ENCODE measurements at places on chromosomes 5 and 9.

GRCh38 chr5:66923922-66924321 is 272.7 kb downstream of the CD180 start:
- no peak for DNase-seq

DNA sequence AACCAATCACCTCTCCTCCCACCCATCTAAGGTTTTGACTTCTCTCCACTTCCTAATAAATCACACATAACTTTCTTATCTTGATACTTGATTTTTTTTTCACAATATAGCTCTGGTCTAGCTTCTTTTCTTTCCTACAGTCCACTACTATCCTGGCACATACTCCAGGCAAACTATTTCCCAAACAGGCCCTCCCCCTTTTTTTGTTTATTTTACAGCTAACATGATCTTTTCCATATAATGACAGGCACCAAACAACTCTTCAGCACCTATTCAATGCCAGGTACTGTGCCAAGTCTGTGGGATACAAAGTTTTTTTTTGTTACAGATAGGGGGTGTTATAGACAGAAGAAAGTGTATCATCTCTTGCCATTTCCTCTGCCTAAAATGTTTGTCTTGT is 7.9 kb downstream of the TYRP1 start:
- DNase-seq, result no peak

- no peak for DNase-seq
These were observed 32.2 kb downstream of the ZNF131 start for GRCh38 chr5:43152946-43153345.

DNA sequence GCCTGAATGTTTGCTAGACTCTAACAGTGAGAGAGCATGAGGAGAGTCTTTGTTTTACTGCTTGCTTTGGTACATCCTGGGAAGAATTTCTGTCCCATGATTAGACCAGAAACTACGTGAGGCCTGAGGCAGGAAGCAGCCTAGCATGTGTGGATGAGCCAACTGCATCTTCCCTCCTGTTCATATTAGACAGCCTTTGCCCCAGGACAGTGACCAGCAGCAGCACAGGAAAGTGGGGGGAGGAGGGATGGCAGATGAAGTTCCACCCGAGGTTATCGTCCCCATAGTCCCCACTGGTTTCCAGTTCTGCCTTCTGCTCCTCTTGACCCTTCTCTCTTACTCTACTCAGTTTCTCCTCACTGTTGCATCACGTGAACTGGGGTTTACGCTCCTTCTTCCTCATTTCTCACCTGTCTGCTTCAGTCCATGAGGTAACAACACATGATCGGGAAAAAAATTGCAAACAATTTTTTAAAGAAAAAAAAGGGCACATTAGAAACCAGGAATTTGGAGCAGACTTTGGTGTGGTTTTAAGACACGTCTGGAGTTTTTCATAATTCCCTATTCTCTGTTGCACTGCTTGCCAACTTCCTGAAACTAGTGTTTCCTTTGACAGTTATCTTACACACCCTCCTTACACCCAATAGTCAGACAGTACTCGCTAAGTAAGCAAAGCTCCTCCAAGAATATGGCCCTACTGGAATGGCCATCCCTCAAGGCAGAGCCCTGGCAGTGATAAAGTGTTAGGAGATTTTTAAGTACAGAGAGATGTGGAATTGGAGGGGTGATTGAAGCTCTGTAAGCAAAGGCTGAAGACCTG is 84.1 kb downstream of the SNX18 start:
- no peak for DNase-seq

DNA sequence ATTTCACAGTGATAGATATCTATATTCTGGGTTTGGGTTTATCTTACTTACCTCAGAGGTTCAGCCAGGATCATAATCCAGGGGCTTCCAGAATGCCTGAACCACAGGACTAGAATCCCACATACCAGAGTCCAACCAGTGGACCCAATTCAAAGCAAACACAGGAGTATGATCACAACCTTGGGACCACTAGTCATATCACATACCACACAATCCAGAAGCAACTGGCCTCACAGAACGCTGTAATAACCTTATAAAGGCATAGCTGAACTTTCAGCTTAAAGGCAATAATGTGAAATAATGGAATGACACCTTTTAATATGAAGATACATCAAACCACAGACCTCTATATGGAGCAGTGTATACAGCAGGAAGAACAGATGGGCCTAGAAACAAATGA is 25.3 kb downstream of the RAPGEF6 start:
- DNase-seq, result no peak

GRCh38 chr9:26129217-26129616 is 451.0 kb upstream of the TUSC1 start:
- DNase-seq, result no peak

- DNase-seq, result no peak
These were observed 150.0 kb upstream of the GNA14 start for GRCh38 chr9:77798140-77798539.

DNA sequence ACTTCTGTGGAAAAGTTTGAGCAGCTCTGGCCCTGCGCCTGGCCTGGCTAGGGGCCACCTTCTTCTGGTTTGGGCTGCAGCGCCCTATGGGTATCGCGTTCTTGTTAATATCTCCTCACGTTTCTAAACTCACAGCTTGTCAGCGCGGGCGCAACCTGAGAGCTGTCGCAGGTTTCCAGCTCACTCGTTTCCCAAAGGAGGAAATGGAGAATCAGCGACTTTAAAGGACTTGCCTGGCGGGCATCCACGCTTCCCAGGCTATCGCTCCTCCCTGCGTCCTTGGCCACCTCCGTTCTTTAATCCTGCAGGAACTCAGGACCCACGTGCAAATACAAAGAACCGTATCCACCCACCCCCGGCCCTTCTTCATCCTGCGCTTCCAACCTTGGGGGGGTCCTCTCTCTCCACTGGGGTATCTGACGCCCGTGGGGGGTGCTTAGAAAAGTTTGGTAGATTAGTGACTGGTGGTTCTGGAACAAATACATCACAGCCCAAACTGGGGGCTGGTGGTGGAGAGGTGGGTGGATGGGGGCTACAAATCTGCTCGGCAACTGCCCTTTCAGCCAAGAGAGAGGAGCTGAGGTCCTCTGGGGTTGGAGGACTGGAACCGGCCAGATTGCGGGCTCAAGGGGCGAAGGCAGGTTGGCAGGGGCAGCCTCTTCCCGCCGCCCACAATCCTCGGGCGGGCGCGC is 578 bp upstream of the PSAT1 start:
- no peak for DNase-seq

DNA sequence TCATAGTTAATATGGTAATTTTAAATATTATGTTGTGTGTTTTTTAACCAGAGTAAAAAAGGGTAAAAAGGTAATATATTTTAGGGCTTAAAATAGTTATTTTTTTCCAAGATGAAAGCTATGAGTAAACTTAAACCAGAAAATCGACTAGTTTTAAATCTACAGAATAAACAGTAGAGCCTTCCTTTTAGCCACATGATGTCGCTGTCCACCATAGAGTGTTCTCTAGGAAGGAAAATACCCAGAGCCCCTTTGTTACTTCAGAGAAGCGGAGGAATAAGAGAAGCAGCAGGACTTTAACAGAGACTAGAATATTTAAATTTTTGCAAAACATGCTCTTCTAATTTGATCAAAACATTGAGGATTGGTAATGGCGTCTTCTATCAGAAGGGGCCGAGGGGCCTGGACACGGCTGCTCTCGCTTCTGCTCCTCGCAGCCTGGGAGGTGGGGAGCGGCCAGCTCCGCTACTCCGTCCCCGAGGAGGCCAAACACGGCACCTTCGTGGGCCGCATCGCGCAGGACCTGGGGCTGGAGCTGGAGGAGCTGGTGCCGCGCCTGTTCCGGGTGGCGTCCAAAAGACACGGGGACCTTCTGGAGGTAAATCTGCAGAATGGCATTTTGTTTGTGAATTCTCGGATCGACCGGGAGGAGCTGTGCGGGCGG is at the start of gene PCDHA2:
Gene PCDHA2 (plus strand): TSS at position 258 of the 664 bp plus-strand sequence.
- DNase-seq, result no peak

GRCh38 chr9:104798209-104798995 is 34.5 kb downstream of the NIPSNAP3B start:
- DNase-seq, result no peak

DNA sequence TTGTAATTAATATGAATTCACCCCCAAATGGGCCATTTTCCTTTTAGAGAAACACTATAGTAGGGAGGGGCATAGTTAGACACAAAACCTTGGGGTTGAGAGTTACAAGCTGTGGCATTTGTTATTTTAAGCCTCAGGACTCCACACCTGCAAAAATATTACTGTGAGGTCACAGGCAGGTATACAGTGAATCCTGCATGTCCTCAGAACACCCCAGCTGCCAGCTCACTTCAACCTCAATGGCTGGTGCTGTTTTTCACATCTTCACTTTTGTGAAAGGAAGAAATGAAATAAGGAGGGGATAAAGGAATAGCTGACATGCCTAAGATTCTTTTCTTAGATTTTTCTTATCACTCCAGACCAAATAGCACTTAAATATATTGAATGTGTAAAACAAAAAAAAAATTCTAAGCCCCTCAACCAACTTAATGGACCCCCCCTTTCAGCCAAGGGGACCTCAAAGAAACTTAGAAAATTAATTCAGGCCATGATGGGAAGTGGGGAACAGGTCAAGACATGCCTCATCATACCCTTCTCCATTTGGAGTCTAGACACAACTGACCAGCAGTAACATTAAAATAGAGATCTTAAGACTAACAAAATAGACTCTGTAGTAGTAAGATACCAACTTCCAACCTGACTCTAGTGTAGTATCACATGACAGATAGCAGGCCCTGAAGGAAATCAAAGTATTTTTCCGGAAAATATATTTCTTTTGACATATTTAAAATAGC is 9.2 kb downstream of the C9orf85 start:
- no peak for DNase-seq

GRCh38 chr5:169006842-169007790 is 293.8 kb downstream of the SLIT3 start:
- no peak for DNase-seq

DNA sequence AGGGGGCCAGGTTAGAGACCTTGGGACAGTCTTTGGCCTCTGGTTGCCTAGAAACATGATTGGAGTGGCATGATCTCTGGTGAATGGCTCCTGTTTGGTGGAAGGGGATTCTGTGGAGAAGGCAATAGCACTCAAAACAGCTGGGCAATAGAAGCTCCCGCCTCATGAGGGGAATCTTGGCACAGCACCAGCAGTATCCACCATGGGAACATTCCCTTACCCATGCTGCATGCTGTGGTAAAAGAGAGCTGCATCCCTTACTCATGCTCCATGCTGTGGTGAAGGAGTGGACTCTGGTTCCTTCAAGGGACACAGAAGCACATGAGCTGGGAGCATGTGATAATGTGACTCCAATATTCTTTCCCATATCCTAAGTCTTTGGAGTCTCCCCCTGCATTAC is 160.6 kb downstream of the PJA2 start:
- no peak for DNase-seq

DNA sequence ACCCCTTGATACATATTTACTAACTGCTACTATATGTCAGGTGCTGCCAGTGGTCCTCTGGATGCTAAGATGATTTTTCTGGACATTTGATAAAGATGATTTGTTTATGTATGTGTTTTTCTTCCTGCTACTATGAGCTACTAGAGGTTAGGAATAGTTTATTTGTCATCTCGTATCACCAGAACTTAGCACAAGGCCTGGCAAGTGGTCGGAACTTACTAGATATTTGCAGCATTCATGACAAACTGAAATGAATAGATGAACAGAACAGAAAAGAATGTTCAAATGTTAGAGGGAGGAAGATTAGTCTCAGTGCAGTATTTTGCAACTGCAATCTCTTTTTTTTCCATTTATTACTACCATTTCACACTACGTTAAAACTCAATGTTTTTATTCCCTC is 114.6 kb downstream of the MEF2C start:
- DNase-seq, result no peak

- no peak for DNase-seq
These were observed 9.0 kb downstream of the ZNF474 start for GRCh38 chr5:122138356-122138755.

DNA sequence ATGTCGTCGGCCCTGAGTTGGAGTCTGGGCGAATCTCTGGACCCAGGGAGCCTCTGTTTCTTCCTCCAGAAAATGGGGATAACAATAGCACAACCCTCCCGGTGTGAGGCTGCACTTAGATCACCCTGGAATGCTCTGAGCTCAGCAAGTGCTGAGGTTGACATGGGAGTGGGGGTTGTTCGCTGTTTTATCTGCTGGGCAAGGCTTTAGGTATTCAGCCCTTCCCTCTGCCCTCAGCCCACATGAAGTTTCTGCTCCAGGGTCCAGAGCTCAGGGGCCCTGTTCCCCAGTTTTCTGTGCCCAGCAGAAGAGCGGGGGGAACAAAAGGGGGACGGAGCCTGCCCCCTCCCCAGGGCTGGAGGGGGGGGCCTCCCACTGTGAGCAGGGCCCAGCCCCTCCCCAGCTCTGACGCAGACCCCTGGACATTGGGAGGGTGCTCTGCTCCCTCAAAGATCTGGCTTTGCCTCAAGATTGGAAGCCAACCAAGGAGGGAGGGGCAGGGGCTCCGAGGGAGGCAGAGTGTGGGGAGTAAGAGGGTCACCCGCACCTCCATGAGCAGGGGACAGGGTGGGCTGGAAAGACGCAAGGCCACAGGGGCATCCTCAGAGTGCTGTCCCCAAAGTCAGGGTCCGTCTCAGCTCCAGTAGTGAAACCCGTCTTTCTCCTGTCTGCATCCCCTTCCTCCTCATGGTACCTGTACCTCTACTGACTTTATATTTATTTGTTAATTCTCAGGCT is 215.6 kb downstream of the C9orf50 start:
- DNase-seq, result no peak

All from CD4-positive, alpha-beta T cell treated with Interleukin-4 for 4 hours (primary cell).